ENCODE measurements at places on chromosomes 2 and 18.

DNA sequence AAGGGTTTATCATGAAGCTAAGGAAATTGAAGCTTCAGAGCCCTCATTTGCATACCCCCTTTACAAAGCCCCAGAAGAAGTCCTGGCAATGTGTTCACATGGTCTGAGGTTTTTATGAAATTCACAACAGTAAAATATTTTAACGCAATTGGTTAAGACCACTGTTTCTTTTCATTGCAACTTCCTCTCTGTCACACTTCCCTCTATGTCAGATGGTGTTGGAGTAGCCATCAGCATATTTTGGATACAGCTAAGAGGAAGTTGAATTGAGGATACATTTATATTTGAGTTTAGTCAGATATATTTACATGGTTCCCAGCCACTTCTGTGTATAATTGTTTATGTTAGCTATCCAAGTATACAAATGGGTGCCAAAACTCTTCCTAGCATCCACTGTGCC, 170.0 kb downstream of the TXNL1 start:
- no peak for DNase-seq

DNA sequence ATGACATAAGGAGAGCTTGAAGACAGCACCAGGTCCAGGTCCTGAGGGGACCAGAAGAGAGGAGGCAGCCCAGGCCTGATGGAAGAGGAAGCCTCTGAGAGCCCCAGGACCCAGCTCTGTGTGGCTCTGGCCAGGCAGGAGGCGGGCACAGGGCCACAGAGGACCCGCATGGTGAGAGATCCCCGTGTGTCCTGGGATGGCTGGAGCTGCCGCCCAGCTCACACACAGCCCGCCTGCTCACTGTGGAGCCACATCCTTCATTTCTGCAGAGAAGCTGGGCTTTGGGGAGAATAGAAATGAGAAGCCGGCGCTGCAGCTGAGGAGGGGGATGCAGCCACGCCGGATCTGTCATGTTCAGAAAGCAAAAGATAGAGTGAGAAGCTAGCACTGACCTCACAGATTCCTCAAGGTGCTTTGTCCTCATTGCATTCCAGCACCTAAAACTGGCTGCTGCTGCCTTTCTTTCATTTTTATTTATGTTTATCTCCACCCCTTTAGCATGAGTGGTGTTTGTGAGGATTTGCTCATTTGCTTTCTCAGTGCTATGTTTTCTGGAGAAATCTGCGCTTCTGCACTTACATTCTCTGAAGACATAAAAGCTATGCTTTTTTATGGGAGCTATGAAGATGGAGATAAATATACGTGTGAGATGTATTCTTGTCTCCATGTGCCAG, 307.6 kb upstream of the MYT1L start:
- no peak for DNase-seq

- peak; percentile 99 for DNase-seq
Measured at GRCh38 chr2:110101280-110101844, 14.3 kb downstream of the MALL start.

GRCh38 chr2:190158798-190159434, 96.4 kb upstream of the MSTN start:
- no peak for DNase-seq

DNA sequence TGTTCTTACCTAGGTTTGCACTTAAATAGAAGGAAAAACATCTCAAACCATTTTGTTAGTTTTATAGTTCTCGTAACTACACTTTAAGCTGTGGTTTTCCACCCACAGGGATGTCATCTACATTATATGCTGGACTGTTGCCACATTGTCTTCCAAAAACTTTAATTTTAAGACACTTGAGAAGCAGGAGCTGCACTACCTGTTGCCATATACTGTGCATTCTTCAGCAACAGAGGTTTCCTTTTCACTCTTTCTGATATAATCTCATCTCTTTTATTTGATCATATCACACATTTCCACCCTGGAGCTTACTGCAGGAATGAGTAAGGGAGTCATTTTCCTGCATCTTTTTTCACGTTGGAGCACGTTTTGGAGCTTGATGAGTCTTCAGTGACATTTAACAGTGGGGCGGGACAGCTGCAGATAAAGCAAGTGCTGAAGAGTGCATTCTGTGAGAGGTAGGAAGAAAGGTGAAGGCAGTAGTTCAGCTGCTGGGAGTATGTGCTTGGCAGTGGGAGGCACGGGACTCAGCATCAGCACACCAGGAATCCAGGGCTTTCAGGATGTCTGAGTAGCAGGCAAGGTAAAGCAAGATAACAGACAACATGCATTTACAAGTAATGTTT, 3.8 kb downstream of the LIMS1 start:
- no peak for DNase-seq

DNA sequence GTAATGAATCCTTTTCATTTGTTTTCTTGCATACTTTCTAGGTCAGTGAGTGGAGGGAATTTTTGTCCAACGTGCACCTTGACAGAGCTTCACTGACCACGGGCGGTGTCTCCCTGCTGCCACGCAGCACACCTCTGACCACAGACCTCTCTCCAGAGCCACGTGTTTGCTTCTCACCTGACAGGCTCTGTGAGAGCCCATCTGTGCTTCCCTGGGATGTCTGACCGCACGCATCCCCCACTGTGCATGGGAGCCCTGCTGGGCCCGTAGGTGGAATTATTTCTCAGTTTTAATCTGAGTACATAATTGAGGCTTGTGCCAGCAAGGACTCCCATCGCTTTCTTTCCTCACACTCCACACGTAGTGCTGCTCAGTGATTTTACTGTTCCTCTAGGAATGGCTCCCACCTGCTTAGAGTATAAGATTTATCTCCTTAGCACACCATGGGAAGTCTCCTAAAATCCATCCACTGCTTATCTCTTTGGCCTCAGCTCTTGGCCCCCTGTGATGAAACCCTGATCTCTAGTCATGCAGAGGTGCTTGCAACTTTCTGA, 482.6 kb downstream of the TSN start:
- no peak for DNase-seq

GRCh38 chr2:3078684-3079083, 298.9 kb downstream of the EIPR1 start:
- no peak for DNase-seq

- no peak for DNase-seq
Measured at GRCh38 chr2:217398101-217398500, 538.2 kb upstream of the TNP1 start.

DNA sequence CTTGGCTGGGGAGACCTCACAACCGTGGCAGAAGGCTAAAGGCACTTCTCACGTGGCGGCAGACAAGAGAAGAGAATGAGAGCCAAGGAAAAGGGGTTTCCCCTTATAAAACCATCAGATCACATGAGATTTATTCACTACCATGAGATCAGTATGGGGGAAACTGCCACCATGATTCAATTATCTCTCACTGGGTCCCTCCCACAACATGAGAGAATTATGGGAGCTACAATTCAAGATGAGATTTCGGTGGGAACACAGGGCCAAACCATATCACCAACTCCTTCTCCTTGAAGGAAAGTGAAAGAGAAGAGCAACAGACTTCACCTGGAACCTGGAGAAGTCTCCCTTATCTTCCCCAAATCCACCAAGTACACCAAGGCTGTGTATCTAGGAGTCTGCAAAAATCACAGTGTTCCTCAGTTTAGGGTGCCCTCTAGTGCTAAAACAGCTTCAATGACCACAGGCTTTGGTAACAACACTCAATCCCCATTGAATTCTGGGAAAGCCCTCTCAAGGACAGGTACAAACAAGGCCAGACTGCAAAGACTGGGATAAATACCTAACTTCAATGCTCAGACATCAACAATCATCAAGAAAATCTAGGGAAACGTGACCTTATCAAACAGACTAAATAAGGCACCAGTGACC, 148.8 kb upstream of the SRD5A2 start:
- peak; percentile 11 for DNase-seq

DNA sequence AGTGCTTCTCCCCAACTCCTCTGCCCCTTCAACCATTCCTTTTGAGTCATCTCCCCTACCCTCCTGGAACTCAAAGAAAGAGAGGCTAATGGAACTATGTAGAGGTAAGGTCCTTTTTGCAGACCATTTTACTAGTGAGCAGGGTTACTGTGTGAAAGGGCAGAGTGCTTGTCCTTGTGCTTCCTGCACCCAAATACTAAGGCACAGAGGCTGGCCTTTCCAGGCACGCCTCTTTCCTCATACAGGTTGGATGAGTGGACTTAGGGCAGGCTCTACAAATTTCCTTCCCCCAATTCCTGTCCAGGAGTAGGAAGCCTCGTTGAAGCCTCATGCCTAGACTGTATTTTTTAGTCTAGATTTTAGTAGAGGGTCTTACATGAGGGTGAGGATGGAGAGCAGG, 288.8 kb upstream of the SLC14A2 start:
- DNase-seq, result no peak

GRCh38 chr2:28300485-28301341, 91.9 kb upstream of the FOSL2 start:
- peak; percentile 74 for DNase-seq

GRCh38 chr2:69683170-69683971, 39.8 kb upstream of the AAK1 start:
- no peak for DNase-seq

DNA sequence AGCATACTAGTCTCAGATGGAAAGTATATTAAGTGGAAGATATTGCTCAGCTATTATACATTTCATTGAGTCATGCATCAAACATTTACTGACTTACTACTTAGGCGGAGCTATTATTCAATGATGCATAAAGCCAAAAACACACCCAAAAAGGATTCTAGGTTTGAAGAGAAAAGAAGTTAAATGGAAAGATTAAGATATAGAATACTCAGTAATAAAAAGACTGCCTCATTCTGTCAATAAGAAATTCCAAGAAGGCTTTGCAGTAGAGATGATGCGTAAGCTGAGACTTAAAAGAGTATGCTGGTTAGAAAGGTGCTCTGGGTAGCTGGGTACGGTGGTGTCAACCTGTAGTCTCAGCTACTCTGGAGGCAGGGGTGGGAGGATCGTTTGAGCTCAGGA, 27.6 kb downstream of the STK17B start:
- no peak for DNase-seq

GRCh38 chr2:142445551-142446072, 314.8 kb upstream of the LRP1B start:
- no peak for DNase-seq

DNA sequence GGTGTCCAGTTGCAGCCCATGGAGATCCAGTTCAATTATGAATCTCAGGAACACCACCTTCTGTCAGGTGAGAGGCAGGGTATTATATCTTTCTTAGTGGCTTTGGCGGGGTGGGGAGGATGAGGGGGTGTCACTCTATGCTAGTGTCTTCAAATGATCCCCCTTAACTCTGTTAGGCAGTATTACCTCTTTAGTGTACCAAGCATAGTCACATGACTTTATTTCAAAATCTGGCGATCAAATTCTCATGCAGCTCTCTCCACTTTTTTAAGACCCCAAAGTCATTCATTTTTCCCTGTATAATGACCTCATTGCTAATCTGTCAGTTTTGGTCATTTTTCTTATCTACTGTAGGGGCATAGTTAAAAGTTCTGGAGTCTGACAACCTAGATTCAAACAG, 1.1 kb upstream of the ZSCAN30 start:
- DNase-seq, result no peak

GRCh38 chr2:239693761-239694415, 293.1 kb upstream of the HDAC4 start:
- DNase-seq, result no peak

DNA sequence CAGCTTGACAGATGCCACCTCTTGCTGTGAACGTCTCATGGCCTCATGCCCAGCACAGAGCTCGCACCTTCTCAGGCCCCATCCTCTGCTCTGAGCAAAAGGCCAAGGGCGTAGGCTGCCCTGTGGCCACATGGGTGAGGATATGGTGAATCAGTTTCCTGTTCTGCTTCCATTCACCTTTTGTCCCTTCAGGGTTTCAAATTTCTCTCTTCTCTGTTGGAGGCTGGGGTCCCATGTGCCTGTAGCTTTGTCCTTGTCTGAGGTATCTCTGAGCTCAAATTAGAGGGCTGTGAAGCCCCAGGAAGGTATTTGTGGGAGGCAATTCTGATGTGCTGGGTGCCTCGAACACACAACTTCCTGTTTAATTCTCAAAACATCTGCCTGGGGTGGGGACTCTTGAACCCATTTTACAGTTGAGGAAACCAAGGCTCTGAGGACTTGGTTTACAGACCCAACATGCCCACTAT, 29.0 kb downstream of the ZAP70 start:
- no peak for DNase-seq

DNA sequence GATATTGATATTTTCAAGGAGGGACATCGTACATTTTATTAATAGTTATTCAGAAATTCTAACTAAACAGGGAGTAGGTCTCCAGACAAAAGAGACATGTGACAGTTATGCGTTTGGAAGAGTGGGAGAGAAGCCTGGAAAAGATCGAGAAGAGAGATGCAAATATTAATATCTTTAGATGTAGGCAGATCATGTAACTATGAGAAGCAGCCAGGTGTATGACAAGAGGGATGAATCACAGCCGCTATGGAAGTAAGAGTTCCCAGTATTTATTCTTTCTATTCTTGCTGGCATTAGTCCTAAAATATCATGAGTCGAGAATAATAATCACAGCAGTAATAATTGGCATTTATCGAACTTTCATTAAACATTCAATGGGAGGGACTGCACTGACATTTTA, 140.2 kb downstream of the CSRNP3 start:
- DNase-seq, result no peak

- no peak for DNase-seq
Measured at GRCh38 chr2:11017921-11018320, 106.2 kb downstream of the KCNF1 start.

- no peak for DNase-seq
Measured at GRCh38 chr2:55839182-55839819, 84.3 kb downstream of the EFEMP1 start.

DNA sequence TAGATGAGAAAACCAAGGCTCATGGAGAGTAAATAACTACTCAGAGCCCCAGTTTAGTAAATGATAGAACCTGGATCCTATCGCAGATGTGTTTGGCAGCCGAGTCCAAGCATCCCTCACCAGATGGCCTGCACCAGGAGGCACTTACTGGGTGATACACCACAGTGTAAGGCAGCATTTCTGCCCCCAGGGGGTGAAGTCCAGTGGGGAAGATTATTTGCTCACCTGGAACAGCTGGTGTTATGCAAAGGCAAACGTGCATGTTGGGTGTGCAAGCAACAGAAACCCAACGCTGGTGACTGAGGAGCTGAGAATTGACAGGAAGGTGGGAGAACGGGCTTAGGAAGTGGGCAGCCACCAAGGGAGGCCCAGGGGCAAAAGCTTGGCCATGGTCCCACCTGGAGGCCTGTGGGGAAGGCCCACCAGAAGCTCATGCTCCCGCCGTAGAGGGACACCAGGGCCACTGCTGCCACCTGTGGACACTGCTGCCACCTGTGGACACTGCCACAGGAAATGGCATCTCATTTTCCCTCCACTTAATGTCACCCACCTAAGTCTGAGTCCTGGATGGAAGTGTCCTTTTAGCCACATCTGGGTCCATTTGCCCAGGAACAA, 100.6 kb downstream of the TFCP2L1 start:
- DNase-seq, result no peak
